LNCaP clone FGC (cell line): ENCODE measurements at places on chromosomes 4 and X.

- DNase-seq, result no peak
Measured at GRCh38 chrX:108022491-108023089, 22.3 kb upstream of the VSIG1 start.

- no peak for DNase-seq
Measured at GRCh38 chr4:165156906-165157305, 44.2 kb upstream of the TMEM192 start.

DNA sequence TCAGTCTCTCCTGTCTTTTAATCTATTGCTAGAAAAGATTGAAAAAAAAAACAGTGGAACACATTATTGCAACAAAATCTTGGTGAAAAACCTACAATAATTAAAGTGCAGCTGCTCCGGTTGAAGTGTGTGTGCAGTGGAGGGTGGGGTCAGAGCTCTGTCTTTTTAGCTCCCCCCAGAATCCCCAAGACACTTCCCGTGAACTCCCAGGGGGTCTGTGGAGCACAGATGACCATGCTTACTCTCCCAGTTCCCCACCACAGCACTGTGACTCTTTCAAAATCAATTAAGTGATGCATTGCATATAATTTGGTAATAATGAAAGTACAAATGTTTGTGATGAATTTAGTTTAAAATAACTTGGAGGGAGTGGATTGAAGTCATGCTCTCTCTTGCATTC lies 15.7 kb upstream of the SLC10A4 start:
- DNase-seq, result no peak

DNA sequence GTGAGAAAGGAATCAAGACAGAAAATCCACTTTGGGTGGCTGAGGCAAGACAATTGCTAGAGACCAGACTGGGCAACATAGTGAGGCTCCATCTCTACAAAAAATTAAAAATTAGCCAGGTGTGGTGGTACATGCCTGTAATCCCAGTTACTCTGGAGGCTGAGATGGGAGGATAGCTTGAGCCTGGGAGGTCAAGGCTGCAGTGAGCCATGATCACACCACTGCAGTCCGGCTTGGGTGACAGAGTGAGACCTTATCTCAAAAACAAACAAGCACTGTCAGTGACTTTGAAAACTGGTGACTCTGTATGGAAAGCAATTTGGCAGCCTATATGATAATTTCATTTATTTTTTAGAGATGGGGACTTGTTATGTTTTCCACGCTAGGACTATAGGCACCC lies 2.3 kb upstream of the ELOVL6 start:
- no peak for DNase-seq

- no peak for DNase-seq
Measured at GRCh38 chr4:8671712-8672290, 79.2 kb downstream of the CPZ start.

- no peak for DNase-seq
Measured at GRCh38 chr4:182788201-182788600, 129.0 kb downstream of the DCTD start.

GRCh38 chr4:85725721-85726170 lies 250.8 kb downstream of the ARHGAP24 start:
- DNase-seq, result no peak

DNA sequence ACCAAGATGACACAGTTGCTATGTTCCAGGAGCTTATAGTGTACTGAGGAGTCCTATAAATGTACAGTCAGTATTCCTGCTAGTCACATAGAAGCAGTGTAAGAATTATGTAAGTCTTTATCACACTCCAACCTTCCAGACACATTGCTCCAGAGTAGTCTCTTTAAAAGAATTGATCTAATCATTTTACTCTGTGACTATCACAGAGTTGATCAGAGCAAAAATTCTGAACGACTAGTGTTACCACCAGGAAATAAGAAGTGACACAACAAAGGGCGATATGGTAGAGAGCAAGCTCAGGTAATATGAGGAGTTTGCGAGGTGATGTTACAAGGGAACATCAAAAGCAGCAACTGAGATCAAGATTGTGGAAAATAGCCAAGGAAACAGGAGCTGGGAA lies 9.0 kb upstream of the HPF1 start:
- no peak for DNase-seq

- DNase-seq, result no peak
Measured at GRCh38 chr4:153780876-153781275, 8.0 kb downstream of the SFRP2 start.

DNA sequence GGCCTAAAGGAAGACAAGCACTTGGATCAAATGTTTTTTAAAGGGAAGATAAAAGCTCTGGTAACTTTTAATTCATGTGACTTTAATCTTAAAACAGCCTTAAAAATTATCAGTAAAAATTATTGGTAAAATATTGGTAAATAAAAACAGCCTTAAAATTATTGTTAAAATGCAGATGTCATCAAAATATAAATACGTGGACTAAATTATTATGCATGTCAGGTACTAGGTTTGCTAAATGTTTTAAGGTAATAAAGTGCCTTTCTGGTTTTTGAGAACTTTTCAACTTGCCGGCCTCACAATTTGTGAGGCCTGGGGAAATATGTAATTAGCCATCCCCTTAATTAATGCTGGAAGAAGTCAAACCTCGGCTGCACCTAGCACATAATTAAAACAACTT lies 147.7 kb downstream of the PRR32 start:
- DNase-seq, result no peak

- DNase-seq, result no peak
Measured at GRCh38 chrX:49120091-49120490, 3.4 kb downstream of the GPKOW start.

DNA sequence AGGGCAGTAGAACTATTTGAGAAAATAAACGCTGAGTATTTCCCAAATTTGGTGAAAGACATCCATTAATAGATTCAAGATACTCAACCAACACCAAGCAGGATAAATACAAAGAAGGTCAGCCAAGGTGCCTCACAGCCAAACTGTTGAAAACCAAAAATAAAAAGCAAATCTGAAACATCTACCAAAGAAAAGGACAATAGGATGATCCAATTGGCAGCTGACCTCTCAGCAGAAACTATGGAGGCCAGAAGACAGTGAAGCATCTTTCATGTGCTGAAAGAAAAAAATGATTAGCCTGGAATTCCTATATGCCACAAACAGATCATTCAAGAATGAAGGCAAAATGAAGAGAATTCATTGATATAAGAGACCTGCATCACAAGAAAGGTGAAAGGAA lies 44.9 kb downstream of the USP46 start:
- no peak for DNase-seq

DNA sequence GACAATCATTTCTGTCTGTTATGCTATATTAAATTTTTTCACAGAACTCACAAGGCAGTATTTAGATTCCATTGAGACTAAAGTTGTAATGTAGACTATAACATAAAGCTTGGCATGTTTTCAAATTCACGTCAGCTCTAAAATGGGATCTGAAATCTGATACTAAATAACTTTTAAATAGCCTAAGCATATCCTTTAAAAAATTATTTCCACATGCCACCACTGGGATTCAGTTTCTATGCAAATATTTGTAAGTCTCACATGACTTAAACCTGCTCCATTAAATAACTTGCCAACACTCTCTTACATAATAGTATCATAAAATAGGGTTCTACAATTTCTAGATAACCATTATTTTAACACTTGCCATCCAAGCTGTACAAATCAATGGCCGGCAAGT lies 32.4 kb downstream of the KLHL8 start:
- peak; percentile 92 for DNase-seq
